Activated T-helper 1 cell treated with Interleukin-2 at 50 U/mL for 16 hours (primary cell): ENCODE measurements at places on chromosomes 11 and 22.

GRCh38 chr11:116540645-116541304 lies 232.0 kb downstream of the BUD13 start:
- no peak for DNase-seq

DNA sequence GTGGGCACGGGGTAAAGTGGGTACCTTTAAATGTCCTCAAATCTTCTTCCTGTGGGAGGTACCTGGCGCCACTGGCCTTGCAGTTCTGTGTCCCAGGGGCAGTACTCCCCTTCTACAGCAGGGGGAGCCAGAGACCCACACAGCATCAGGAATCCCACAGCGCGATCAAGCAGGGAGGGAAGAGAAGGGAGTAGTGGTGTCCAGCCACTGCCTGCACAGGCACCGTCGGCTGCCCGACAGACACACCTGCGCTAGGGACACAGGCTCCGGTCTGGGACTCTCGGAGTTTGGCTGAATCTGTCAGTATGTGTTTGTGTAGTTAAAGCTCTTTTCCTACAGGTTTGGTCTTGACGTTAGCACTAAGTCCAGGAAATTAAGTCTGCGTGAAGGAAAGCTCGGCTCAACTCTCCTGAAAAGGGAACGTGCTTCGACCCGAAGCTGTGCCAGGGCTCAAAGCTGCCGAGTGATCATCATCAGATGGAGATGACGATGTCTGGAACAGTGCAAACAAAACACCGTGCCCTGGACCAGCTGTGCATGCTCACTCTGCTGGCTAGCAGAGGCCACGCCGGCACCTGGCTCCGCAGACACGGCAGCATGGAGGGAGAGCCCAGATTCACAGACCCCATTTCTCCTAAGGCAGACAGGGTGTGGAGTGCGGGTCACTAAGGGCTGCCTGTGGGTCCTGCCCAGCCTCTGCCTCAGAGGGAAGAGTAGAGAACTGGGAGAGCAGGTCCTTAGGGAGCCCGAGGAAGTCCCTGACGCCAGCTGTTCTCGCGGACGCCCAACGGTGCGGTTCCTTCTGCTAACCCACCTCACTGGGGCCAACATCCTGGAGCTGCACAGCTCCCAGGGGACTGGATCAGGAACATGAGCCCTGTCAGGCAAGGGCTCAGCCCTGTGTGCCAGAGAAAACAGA lies 56.0 kb upstream of the BID start:
- peak; percentile 68 for DNase-seq

GRCh38 chr22:23834793-23835483 lies 3.9 kb downstream of the DERL3 start:
- no peak for DNase-seq

GRCh38 chr11:66267379-66268243 lies 828 bp upstream of the RAB1B start:
- DNase-seq = peak; percentile 74

DNA sequence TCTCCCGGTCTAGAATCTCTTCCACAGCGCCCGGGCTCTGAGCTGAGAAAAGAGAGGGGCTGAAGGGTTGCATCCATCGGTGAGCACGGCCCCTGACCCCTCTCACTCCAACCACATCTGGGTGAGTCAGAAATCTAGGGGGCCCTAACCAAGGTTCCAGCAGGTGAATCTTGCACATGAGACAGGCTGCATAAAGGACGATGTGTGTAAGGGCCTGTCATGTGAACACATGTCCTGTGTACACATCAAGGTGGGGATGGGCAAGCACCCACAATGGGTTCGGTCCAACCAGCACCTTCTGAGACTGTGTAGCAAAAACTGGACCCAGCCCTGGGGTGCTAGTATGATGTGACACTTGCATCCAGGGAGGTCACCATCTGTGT lies 1.2 kb downstream of the BET1L start:
- DNase-seq = no peak

DNA sequence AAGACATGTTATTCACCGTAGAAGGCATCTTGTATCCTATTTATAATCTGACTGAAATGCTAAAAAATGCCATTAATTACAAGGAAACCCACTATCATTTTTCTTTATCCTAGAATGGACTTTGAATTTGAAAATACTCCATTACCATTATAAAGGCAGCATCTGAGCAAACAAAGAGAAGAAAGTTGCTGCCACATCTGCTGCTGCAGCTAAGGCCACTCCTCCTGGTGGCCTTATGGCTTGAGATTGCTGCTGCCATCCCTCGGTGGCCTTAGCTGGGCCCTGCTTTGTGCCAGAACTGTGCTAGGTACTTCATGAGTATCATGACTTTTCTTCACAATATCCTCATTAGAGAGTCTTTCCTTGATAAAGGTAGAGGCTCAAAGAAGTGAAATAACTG lies 1210.1 kb upstream of the TENM4 start:
- no peak for DNase-seq

- DNase-seq = no peak
Measured at GRCh38 chr11:120306519-120307242, 18.4 kb upstream of the TLCD5 start.

DNA sequence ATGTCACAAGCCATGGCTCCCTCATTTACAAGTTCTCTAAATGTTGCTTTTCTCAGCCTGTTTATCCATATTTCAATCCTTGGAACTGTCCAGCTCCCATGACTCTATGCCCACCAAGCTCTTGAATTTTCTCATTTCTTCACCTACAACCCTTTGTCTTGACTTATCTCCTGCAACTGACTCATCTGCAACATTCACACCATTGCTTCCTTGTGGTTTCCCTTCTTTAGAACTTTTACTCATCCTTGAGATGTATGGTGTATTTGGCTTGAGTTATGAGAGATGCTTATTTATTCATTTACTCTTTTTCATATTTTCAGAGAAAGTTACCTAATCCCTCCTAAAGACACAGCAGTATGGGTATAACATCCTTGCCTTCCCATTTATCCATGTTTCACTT lies 18.8 kb downstream of the TRIM34 start:
- DNase-seq = no peak

GRCh38 chr11:27619039-27619574 lies 81.1 kb downstream of the BDNF start:
- no peak for DNase-seq

DNA sequence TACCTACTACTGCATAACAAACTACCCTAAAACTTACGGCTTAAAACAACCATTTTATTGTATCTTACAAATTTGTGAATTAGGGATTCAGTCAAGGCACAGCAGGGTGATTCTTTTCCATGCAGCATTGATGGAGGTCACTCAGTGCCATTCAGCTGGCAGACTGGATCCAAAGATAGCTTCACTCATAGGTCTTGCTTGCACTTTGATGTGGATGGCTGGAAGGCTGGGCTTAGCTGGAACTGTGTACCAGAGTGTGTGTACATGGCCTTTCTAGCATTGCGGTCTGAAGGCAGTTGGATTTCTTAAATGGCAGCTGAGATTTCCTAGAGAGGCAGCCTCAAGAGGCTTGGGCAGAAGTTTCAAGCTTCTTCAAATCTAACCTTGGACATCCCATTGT lies 25.0 kb downstream of the YAP1 start:
- DNase-seq = no peak

DNA sequence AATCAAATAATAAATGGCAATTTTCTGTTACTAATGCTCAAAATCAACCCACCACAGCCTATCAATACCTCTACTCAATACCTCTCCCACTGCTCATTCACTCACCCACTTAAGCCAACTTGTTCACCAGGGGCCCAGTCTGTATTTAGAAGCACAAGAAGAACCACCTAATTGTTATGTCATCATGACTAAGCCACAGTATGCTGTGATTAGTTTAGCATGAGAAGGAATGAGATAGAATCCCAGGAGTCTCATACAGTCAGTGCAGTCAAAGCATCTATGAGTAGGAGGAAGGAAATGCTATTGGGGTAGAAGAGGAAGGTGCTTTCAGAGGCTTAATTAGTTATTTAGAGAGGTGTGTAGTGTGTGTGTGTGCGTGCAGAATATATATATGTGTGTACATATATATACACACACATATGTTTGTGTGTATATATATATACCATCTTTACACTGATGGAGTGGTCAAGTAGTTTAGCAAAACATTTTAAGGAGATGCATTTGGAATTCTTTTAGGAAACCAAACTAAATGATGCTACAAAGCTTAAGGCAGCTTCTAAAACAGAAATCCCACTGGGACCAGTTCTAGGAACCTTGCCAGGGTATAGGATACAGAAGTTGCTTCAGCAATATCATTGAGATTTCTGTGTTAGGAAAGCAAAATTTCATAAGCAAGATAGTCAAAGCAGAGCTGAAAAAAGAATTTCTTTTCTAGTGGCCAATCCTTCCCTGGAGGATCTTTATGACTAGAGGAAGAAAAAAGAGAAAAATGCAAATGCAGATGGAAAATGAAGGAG lies 27.5 kb downstream of the KCNA4 start:
- DNase-seq = no peak

DNA sequence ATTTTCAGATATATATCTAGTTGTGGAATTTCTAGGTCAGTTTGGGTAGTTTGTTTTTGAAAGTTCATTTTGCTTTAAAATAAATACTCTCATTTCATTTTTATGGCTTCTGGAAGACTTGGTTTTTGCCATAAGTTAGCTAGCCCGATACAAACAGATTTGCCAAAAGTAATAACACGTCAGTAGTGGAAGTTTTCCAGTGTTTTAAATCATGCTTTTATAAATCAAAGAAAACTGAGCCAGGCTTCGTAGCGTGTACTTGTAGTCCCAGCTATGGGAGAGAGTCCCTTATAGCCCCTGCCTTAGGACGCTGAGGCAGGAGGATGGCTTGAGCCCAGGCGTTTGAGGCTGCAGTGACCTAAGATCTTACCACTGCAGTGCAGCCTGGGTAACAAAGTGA lies 21.7 kb upstream of the MICALL1 start:
- DNase-seq = no peak

DNA sequence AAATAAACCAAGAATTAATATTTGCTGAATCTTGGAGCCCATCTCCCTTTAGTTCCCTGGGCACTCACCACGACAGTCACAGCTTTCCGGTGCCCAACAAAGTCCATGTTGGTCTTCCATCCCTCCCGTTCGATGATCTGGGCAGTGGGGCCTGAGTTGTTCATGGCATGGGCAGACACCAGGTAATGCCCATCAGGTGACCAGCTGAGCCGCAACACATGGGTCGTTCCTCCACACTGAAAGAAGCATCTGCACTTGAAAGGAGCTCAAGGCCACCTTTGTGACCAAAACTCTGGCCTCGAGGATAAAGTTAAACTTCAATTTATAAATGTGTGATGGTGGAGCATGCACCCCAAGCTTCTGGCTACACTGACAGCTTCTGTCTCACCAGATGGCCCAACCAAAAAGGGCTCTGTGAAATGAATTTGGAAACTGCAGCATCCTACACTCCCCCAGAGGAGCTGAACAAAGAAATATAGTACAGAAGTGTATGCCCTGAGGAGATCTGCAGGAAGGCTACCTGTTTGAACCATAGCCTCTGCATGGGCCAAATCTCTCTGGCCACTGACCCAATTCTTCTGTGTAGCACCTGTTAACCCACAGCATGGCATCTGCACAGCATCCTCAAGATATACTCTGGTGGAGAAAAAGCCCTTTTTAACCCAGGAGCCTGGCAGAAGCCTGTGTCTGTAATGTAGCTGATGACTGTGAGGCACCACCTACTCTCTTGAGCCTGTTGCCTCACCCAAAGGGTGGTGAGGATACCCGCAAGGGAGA lies 37.1 kb downstream of the HIRA start:
- DNase-seq = no peak

DNA sequence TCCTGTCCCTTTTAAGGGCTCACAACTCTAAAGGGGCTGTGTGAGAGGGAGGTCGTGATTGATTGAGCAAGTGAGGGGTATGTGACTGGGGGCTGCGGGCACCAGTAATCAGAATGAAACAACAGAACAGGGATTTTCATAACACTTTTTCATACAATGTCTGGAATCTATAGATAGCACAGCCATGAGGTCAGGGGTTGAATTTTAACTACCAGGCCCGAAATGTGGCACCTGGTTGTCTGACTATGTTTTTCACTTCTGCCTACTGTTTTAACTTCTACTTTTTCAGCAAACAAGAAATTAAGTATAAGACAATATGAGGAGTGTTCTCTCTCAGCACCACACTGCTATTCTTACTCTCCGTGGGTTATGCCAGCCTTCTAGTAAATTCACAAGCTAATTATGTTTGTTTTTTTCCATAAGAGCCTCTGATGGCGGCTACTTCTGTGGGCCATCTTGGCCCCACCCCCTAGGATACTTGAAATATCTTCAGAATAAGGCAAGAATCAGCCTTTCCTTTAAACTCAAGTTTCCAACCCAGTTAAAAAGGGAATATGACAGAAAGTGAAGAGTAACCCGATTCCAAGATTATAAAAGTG lies 552.8 kb upstream of the CHORDC1 start:
- no peak for DNase-seq

DNA sequence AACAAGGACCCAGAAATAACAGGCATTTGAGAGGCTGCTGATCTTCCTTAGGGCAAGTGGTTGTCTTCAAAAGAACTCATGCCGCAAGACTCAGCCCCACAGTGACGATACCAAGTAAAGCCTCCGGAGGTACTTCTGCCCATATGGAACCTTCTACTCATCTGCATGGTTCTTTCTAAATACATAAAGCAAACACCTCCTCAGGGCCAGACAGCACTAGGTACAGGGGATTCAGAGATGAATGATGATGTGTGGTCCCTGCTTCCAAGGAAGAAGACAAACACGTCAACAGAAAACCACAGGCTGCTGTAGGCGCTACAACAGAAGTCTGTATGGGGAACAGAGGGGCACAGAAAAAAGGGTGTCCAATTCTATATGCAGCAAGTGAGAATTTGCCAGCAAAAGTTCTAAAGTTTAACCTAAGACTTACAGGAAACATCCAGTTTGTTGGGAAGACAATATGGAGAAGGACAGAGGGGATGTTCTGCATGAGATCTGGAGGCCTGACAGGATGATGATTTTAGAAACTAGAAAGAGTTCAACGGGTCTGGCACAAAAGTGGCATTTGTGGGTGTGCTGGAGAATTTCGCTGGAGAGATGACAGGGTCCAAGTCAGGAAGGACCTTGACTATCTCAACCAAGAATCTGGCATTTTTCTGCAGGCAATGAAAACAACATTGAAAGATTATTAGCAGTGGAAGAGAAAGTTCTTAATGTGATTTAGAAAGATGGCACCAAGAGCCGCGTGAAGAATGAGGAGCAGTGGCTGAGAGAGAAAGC lies 23.7 kb downstream of the JAML start:
- DNase-seq = no peak

- no peak for DNase-seq
Measured at GRCh38 chr11:96045622-96046456, 121.9 kb upstream of the MTMR2 start.

- no peak for DNase-seq
Measured at GRCh38 chr11:96043291-96043690, 119.4 kb upstream of the MTMR2 start.

DNA sequence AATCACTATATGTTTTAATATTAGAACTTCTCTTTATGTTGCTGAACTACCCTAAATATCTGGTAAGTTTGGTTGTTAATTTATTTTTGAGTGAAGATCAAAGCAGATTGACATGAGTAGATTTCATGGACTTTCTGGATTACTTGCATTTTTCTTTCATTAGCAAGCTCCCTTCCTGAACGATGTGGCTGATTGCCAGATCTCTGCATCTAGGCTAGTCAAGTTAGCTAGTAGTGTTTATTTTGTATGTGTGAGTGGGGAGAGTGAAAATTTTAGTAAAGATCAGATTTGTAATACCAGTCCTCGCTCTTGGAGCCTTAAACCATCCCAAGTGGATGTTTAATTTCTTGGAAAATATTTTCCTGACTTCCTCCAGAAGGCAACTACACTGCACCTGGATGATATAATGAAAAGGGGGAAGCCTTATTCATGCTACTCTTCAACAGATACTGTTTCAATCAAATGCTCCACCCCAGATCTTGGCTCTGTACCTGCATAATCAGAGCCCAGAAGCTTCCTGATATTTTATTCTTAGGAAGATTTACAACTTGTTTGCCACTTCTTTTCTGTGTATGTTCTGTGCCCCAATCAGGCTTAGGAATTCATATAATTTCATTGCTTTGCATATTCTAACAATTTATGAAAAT lies 143.2 kb upstream of the GRIA4 start:
- DNase-seq = no peak
